Lung (tissue), 17 donors: ENCODE measurements at places on chromosomes 2 and 18. TPM values are rescaled to one million over a fixed set of nuclear protein-coding genes. Genes with fewer than 3 reads are reported as not detected.

DNA sequence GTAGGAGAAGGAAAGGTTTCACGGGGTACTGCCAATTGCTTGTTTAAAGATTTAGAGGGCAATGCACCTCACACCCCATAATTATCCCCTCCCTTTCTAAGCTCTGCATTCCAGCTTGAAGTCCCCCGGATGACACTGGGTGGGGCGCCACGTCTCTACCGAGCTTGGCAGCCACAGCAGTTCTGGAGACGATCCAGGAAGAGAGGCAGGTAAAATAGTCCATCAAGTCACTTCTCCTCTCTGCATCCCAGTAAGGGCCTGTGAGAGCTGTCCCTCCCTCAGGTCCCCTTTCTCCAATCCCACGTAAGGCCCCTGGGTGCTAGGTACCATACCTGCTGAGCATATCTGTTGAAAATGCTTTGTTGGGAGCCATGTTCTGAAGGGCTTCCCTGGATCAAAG, 65.7 kb downstream of the CAPN13 start:
- no peak for DNase-seq

DNA sequence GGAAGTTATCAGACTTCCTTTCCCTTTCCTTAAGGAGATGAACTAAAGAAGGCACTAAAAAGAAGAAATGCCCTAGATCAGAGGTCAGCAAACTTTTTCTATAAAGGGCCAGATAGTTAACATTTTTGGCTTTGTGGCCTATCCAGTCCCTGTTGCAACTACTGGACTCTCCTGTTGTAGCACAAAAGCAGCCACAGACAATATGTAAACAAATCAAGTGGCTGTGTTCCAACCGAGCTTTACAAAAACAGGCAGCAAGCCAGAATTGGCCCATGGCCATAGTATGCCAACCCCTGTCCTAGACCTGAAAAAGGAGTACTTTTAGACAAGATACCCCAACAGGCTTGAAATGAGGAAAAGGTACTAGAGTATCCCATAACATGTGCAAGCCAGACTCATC, 10.9 kb downstream of the NHEJ1 start:
- peak; percentile 34 for DNase-seq

DNA sequence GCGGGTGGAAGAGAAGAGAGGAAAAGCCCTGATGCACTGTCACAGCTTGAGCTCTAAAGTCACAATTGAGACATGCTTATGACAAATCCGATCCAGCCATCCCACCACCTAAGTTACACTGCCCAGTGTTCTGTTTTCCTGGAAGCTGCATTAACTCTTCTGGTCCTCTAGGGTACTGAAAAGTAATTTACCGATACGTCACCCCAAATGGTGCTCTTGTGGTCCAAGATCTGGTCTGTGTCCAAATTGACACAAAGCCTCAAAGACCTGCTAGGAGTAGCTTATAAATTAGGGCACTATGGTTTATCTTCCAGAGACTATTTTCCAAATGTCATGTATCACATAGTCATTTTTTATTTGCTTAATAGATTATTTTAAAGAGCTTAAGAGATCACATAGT, 186.7 kb upstream of the ETAA1 start:
- DNase-seq: no peak

GRCh38 chr2:70767079-70767698, 811 bp downstream of the ADD2 start:
- DNase-seq: peak; percentile 24

GRCh38 chr18:33817096-33817495, 239.1 kb downstream of the ASXL3 start:
- DNase-seq: no peak

- no peak for DNase-seq
These were observed 5.4 kb downstream of the TGFBRAP1 start for GRCh38 chr2:105324101-105324500.

The SERPINB4 gene
- polyA plus RNA-seq: 17.4 TPM

The CNRIP1 gene
- polyA plus RNA-seq: 9.0 TPM

The TXNDC2 gene
- 0.19 TPM for polyA plus RNA-seq

DNA sequence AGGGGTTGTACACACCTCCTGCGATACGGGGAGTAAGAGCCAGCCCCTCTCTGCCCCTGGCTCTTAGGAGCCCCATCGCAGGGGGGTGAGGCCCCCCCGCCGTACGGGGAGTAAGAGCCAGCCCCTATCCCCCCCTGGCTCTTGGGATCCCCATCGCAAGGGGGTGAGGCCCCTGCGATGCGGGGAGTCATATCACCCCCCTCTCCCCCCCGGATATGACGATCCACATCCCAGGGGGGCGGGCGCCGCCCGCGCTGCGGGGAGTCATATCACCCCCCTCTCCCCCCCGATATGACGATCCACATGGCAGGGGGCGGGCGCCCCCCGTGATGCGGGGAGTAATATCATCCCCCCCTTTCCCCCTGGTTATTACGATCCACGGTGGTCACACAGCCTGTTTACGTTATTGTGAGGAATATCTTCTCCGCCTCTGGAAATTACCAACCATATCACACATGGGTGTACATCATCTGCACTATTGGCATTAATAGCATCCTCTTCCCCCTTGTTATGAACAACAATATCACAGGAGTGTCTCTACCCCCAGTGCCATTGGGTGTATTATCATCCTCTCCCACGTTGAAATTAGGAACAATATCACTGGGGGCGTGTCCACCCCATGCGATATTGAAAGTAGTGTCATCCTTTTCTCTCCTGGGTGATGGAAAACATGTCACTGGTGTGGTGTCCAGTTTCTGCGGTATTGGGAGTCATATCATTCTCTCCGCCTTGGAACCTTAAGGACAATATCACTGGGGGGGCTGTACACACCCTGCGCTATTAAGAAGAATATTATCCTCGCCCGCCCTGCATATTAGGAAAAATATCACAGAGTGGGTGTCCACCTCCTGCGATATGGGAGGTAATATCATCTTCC, 24.7 kb upstream of the NAGK start:
- DNase-seq: no peak

- no peak for DNase-seq
These were observed 12.3 kb upstream of the SERPINB5 start for GRCh38 chr18:63464434-63464833.

GRCh38 chr2:27776097-27776496, 4.6 kb downstream of the MRPL33 start:
- no peak for DNase-seq

DNA sequence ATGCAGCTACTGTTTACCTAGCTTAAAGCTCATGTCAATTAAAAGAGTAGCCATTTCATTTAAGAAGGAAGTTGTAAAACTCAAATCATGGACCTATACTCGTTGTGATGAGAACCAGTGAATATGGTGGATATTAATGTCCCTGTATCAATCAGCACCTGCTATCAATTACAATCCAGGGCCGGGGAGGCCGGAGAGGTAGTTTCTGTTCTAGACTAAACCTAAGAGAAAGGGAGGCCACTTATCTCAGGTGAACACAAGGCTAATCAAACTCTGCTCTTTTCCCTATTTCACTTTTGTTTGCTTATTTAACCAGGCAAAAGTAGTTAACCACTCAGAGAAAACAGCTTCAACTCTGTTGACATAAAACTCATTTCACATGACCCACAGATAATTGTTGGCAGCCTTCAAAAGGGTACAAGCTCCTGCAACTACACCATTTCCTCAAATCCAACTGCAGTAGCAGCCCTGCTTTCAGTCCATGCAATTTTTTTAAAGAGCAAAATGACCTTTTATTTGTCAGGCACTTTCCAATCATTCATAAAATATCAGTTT, 27.8 kb upstream of the SLC9A2 start:
- no peak for DNase-seq

The ZRANB3 gene
- 1.6 TPM for polyA plus RNA-seq

DNA sequence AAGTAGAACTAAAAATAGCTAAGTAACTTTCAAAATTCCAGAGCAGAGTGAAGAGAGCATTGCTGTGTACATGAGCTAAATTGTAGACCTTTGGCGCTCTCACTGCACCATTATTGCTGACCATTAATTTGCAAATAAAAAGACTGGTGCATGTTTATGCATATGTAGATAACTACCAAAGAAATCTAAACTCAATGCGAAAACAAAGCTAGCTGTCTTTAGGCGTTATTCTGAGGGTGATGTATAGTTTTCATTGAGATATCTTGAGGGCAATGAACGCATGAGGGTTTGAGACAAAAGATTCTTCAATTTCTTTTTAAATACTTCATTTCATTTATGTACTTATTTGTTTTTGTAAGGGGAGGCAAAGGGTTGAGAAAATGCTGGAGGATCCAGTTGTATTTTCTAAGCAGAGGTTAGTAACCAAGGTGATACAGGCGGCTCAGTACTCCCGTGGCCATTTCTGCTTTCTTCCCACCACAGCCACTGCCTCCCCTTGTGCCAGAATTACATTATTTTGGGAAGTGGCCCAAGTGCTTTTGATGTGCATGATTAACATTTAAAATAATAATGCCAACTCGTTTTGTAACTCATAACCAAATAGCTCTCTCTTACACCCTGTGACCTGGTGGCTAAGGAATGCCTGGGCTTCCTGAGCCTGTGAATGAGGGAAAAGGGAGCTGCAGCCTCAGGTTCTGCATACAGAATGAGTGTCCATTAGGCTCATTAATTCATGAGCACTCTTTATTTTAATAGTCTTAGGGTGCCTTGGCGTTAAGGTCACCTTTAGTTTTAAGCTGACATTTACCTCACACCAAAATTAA, 797.8 kb upstream of the GYPC start:
- no peak for DNase-seq

GRCh38 chr18:12309683-12310198, 1.7 kb downstream of the TUBB6 start:
- DNase-seq: no peak

The VWC2L gene
- 0.01 TPM for polyA plus RNA-seq

The DGUOK gene
- polyA plus RNA-seq: 103 TPM

GRCh38 chr2:158999458-158999857, 31.0 kb downstream of the TANC1 start:
- DNase-seq: no peak
